AML-193 (cell line): ENCODE measurements at places on chromosomes 4 and X.

DNA sequence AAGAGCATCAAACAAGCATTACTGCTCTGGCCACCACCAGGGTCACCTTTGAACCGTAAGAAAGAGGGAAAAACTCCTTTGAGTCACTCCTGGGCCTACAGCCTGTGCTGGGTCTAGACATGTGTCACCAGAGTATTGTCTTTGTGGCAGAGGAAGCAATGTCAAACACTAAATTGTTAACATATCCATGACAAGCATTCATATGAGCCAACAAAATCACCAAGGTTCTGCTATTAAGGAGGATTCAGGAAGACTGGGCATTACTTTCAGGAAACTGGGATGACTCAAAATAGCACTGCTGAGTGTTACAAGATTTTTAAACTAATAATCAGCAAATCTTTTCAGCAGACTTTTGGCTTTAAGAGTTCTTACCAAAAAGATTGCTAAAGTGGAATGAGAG lies 28.1 kb downstream of the LGI2 start:
- no peak for DNase-seq

DNA sequence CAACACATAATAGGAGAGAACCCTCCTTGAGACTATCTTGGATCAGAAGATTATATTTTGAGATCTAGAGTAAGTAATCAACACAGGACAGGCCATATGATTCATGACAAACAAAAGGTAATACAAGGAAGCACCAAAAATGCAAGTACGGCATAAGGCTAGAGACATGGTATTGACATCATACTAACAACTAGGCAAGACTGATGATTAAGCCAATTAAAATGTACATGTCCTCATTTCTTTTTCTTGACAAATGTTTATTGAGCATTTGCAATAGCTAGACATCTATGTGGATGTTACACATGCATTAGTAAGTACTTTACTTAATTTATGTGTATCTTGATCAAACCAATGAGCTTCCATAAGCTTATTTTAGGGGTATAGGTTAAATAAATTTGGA lies 695.7 kb upstream of the GALNTL6 start:
- DNase-seq: no peak

GRCh38 chrX:68411729-68412128 lies 21.6 kb downstream of the OPHN1 start:
- DNase-seq: no peak

DNA sequence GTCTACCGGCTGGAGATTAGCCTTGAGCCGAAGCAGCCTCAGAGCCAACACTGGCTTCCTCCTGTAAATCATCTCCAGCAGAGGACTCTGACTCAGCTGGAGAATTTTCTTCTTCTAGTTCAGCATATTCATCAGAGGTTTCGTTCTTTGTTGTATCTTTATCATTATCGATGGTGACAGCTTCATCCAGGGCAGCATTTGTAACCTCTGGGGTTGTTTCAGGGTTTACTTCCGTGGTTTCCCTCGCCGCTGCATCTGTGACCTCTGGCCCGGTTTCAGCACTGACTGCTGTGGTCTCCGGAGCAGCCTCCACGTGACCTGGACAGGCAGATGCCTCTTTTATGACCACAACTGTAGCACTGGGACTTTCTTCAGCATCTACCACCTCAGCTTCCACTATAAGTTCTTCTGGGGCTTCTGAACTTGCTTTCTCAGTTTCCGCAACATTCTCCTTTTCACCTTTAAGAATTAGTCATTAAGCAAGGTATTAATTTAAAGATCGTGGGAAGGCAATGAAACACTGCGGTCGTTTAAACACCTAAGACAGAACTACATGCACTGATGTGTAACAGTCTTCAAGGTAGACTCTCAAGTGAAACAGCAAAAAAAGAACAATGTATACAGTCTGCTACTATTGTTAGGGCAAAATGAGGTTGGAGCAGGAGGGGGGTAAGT lies 13.3 kb downstream of the MGARP start:
- peak; percentile 86 for DNase-seq

- DNase-seq: no peak
Measured at GRCh38 chr4:55030589-55030988, 94.8 kb downstream of the KDR start.

DNA sequence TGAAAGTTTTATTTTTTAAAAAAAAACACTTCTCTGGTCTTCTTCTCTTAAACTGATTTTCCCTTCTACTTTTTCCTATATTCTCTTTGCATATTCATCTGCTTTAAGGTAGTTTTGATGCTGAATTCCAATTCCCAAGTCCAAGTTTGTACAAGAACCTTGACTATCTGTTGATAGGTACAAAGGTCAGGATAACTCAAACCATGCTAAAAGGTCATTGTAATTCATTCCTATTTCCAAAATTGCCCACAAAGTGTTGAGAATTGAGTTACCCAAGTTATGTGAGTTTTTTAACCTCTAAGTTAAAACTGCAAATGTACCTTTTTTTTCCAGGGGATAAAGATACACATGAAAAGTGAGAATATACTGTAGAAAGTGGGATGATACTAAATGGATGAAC lies 46.1 kb upstream of the TMEM192 start:
- DNase-seq: no peak

DNA sequence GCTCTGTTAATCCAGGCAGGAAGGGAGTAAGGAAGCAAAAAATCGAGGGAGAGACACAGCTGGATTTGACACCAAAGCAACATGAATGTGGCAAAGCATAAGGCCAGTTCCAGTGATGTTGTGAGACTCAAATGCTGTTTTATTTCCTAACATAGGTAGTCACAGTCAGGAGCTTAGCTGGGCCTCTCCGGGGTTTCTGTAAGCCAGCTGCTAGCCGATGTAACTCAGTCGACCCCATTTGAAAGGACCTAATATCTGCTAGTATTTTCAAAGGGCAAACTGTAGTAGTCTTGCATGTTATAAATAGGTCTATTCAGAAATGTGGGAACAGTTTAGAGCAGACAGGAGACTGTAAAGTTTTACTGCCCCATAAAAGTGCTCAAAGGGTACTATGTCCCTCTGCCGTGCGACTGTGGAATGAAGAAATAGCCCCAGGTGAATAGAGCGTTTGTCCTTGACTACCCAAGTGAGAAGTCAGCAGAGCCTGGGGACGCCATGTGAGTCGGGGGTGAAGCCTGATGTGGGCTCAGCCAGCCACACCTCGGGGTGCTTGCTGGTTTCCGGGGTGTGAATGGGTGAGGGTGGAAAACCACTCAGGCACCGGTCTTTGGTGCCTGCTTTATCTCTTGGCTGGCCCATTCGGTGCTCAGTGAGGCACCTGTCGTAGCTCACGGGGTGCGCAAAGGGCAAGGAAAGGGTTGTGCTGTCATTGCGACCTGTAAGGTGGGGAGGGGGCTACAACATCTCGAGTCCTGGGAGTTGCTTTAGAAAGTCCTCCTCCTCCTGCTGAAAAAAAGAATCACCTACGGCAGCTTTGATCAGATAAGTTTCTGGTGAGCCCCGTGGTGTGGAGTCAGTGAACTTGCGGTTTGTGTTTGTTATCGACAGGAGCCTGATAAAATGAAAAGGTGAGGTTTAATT lies 745 bp downstream of the TRIM2 start:
- no peak for DNase-seq

- DNase-seq: no peak
Measured at GRCh38 chrX:41118156-41118555, 32.9 kb downstream of the USP9X start.

DNA sequence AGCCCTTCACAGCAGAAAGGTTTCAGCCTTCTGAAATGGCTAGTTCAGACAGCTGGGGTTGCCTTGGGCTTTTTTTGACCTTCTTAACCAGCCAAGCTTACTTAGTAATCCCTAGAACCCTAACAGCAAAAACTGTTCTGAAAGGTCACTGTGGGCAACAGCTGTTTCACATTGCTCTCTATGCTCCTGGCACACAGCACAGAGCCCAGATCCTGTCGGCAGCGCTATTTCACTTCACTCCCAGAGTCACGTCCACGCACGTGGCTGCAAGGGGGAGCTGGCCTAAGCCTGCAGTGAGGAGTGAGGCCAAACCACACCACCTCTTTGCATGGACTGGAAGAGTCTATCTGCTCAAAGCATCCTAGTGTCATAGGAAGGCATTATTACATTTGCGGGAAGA lies 32.0 kb upstream of the STS start:
- DNase-seq: no peak

DNA sequence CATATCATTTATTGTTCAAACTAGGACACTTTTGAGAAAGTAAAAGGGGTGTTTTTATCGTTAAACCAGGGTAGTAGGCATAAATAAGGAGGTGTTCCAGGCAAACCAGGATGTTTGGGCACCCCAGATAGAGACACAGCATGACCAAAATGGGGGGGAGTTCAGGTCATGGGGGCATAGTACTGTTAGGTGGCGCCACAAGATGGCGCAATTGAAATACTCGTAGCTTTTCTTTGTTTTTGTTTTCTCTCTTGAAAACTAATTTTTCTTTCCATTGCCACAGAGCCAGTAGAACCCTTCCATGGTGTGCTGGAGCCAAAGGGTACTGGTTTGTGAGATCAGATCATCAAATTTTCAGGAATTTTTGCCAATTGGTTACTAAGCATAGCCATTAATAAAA lies 283.4 kb downstream of the BCOR start:
- peak; percentile 8 for DNase-seq
